ENCODE measurements at places on chromosomes 12 and 14.

- no peak for DNase-seq
Measured at GRCh38 chr14:61417141-61417540, 95.8 kb downstream of the PRKCH start.

DNA sequence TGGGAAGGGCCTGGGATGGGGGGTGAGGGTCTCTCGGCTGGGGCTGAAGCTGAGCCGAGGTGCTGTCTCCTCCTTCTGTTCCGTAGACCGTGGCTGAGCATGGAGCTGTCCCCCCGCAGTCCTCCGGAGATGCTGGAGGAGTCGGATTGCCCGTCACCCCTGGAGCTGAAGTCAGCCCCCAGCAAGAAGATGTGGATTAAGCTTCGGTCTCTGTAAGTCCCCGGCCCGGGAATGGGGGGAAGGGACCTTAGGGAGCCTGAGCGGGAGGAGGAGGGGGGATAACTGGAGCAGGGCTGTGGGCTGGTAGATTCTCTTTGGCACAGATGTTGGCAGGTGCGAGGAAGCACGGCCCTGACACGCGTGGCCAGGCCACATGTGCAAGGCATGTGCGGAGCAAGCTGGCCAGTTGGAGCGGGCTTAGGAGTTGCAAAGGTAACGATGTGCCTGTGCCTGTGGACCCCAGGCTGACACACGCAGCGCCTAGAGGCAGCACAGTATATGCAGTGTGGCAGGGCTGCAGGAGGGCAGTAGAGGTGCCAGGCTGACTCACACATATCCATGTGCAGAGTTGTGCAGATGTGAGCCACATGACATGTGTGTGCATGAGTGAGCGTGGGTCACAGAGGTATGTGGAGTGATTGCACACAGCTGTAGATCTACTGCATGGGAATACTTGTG is 512 bp downstream of the PDE1B start:
- DNase-seq: peak; percentile 93

DNA sequence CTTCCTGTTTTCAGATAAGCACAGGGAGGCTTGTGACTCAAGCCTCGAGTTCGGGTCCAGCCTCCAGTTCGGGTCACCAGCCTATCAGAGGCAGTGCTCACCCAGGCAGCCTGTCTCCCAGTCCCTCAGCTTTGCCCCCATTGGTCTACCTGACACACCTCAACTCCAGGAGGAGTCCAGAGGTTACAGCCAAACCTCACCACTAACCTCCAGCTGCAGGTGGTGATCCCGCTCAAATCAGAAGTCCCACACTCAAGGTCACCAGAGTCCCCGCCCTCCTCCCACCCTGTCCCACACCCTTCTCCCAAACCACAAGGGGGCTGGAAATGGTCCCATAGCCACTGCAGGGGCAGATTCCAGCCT is 42.1 kb downstream of the KDM2B start:
- no peak for DNase-seq

DNA sequence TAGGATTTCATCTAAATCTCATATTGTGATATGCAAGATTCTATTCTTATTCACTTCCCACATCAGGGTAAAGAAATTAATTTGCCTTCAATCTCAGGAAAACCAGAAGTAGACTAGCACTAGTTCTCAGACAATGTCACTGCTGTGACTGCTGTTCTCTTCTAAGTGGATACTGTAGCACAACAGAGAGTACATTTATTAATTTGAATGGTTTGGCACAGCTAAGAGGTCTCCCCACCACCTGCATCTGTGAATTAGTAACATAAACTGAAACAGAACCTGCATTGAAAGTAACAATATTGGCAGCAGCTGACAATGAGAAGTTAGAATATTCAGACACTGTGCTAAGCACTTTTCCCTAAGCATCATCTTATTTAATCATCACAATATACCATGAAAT is 253.1 kb downstream of the PDZRN4 start:
- no peak for DNase-seq

- no peak for DNase-seq
Measured at GRCh38 chr14:58297412-58297761, 968 bp upstream of the ARID4A start.
